ENCODE measurements at places on chromosomes 6 and 20. TPM values are rescaled to one million over a fixed set of nuclear protein-coding genes. Genes with fewer than 3 reads are reported as not detected.

Gene PXMP4
- 9.7 TPM for total RNA-seq

DNA sequence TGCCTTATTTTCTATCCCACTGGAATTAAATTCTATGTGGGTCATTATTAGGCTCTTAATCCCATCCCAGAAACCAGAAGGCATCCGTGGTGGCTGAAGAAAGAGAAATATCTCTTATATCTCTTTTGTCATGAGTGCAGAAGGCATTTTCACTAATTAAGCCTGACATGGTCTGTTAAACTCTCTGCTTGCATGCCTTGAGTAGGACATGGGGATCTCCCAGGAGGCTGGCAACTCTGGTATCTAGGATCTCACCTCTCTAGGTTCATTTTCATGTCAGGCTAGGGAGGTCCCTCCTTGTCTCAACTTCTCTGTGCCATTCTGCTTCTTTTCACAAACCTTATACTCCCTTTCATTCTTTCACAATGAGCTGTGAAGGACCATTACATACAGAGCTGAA, 25.3 kb upstream of the GPR63 start:
- no peak for DNase-seq
- peaks cover 5% of the 10 kb centered on the region for H3K27me3 ChIP-seq
- no peak overlapping the region for H3K4me3 ChIP-seq
- no peak overlapping the region for H3K27ac ChIP-seq
- no peaks in the 10 kb centered on the region for H3K36me3 ChIP-seq
- no peaks in the 10 kb centered on the region for H3K4me1 ChIP-seq

DNA sequence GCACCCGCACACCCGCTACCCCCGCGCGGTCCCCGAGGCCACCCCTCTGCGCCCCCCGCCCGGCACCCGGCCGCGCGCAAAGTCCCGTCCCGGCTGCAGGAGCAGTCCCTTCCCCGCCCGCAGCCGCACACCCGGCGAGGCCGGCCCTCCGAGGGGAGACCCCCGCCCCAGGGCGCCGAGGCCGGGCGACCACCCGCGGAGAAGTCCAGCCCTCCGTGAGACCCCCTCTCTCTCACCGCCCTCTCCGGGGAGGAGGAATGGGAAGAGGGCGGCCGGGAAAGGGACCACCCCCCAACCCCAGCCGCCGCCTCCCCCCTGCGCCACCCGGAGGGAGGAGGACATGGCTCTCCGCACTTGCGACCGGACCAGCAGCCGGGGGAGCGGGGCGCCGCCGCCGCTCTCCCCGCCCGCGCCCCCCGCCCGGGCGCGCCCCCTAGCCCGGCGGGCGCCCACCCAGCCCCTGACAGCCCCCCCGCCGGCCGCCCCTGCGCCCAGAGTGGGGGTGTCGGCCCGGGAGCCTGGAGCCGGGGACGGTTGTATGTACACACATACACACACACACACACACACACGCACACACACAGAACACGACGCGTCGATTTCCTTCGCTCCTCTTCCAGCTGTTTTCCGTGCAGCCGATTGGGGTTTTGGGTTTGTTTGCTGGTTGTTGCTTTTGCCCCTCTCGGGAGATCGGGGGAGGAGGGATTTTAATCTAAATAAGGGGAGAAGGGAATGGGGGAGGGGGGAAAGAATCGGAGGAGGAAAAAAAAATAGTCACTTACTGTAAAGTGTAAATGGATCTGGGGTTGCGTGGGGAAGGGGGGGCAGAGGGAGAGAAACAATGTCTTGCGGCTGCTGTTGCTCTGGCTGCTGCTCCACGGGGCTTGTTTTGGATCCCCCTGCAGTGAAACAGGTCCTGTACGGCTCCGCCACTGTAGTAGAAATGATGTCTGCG, at the start of gene ATXN1:
Gene ATXN1 (minus strand): TSS at position 945 of the 955 bp plus-strand sequence.
- peak; percentile 84 for DNase-seq
- H3K4me3 ChIP-seq: peak within 1 kb of the TSS; percentile 88
- peak within 1 kb of the TSS; percentile 83 for H3K27ac ChIP-seq
- no peaks in the 10 kb centered on the region for H3K27me3 ChIP-seq
- H3K36me3 ChIP-seq: no peaks in the 10 kb centered on the region

DNA sequence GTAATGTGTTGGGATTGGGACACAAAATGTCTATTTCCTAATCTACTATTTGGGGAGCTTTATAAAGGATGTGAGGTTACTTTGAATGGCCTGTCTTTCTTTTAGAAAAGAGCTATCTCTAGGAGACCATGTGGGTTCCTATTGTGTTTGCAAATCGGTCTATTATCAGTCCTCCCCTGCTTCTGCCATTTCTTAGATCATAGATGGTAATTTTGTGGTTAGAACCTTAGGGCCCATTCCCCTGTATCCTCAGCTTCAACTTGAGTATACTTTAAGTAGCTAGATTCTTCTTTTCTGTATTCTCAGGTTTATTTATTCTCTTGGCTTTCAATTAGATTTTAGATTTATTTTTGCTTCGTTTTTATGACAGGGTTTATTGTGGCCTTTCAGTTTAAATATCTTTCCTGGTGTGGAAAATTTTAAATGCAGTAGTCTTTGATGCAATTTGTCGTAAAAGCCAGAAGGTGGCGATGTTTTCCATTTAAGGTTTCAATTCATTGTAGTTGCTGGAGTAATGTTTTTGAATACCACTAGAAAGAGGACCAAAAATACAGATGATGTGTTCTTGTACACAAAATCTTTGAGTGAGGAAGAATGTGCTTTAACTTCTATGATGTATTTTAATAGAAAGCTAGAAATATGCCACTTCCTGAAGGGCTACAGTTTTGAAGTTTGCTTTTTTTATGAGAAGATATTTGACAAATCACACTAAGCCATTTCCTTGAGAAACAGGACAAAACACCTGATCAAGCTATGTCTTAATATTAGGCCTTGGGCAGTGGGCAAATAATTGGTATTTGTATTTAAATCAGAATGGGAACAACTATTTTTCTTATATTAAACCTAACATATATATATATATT, 20.3 kb downstream of the TBPL1 start:
- no peaks in the 10 kb centered on the region for H3K36me3 ChIP-seq
- H3K27ac ChIP-seq: no peak overlapping the region
- peak; percentile 65 for DNase-seq
- no peak overlapping the region for H3K4me3 ChIP-seq
- H3K27me3 ChIP-seq: no peaks in the 10 kb centered on the region

GRCh38 chr6:136318676-136319075, 29.0 kb upstream of the BCLAF1 start:
- no peak overlapping the region for H3K4me3 ChIP-seq
- DNase-seq: no peak
- no peak overlapping the region for H3K27ac ChIP-seq
- no peaks in the 10 kb centered on the region for H3K36me3 ChIP-seq
- no peaks in the 10 kb centered on the region for H3K4me1 ChIP-seq

- peaks cover 2% of the 10 kb centered on the region for H3K27me3 ChIP-seq
- DNase-seq: peak; percentile 37
- peaks cover 34% of the 10 kb centered on the region for H3K4me1 ChIP-seq
- H3K36me3 ChIP-seq: no peaks in the 10 kb centered on the region
- H3K27ac ChIP-seq: no peak overlapping the region
- no peak overlapping the region for H3K4me3 ChIP-seq
These were observed 2.0 kb downstream of the COL9A3 start for GRCh38 chr20:62818592-62819493.

GRCh38 chr6:136059308-136059707, 190.8 kb downstream of the MTFR2 start:
- peak; percentile 68 for DNase-seq
- H3K4me1 ChIP-seq: peaks cover 18% of the 10 kb centered on the region
- no peak overlapping the region for H3K27ac ChIP-seq
- H3K4me3 ChIP-seq: no peak overlapping the region
- no peaks in the 10 kb centered on the region for H3K27me3 ChIP-seq

- no peaks in the 10 kb centered on the region for H3K27me3 ChIP-seq
- H3K4me3 ChIP-seq: no peak overlapping the region
- H3K4me1 ChIP-seq: no peaks in the 10 kb centered on the region
- H3K27ac ChIP-seq: no peak overlapping the region
These were observed 160.5 kb upstream of the LAMP5 start for GRCh38 chr20:9353916-9354276.

- peaks cover 7% of the 10 kb centered on the region for H3K4me1 ChIP-seq
- H3K36me3 ChIP-seq: no peaks in the 10 kb centered on the region
- no peak overlapping the region for H3K27ac ChIP-seq
- peak overlapping the region; percentile 23 for H3K4me3 ChIP-seq
- peaks cover 42% of the 10 kb centered on the region for H3K27me3 ChIP-seq
These were observed 674 bp downstream of the NRSN1 start for GRCh38 chr6:24126586-24127192.

Gene EYA4
- total RNA-seq: 1.5 TPM

- H3K4me1 ChIP-seq: no peaks in the 10 kb centered on the region
- H3K27me3 ChIP-seq: no peaks in the 10 kb centered on the region
- no peaks in the 10 kb centered on the region for H3K36me3 ChIP-seq
- no peak for DNase-seq
- H3K27ac ChIP-seq: no peak overlapping the region
These were observed 43.3 kb downstream of the SULF2 start for GRCh38 chr20:47741669-47742608.

Gene REM1
- total RNA-seq: not detected

DNA sequence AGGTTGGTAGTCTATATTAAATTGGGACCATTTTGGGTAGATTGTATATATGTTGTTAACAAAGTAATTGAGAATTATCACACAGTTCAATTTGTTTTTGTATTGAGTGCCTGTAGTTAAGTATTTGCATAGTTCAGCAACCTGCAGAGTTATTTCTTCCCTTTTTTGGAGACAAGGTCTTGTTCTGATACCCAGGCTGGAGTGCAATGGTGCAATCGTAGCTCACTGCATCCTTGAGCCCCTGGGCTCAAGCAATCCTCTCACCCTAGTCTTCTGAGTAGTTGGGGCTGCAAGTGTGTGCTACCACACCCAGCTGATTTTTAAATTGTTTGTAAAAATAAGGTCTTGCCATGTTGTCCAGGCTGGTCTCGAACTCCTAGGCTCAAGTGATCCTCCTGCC, 250.5 kb downstream of the UTRN start:
- no peaks in the 10 kb centered on the region for H3K27me3 ChIP-seq
- DNase-seq: no peak
- H3K36me3 ChIP-seq: no peaks in the 10 kb centered on the region
- H3K4me3 ChIP-seq: no peak overlapping the region
- H3K4me1 ChIP-seq: no peaks in the 10 kb centered on the region
- no peak overlapping the region for H3K27ac ChIP-seq

- peak; percentile 18 for DNase-seq
- no peaks in the 10 kb centered on the region for H3K27me3 ChIP-seq
- H3K27ac ChIP-seq: peak overlapping the region; percentile 81
These were observed 610 bp downstream of the CASP8AP2 start for GRCh38 chr6:89830170-89830809.

DNA sequence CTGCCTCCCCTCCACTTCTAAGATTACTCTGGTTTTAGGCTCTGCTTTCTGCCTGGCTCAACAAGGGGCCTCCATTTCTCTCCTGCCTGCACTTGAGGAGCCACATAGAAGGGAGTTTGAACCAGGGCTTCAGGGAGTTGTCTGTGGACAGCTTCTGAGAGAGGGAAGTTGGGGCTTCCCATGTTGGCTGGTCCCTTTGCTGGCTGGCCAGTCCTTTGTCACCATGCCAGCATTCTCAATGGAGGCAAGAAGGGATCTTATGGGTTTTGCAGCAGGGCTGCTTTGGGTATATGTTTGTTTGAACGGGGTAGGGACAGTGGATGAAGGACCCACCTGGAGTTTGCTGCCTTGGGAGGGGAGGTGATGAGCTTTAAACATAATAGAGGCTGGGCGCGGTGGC, 124.9 kb downstream of the CARMIL1 start:
- H3K27ac ChIP-seq: no peak overlapping the region
- no peaks in the 10 kb centered on the region for H3K4me1 ChIP-seq
- no peaks in the 10 kb centered on the region for H3K36me3 ChIP-seq
- no peak for DNase-seq

DNA sequence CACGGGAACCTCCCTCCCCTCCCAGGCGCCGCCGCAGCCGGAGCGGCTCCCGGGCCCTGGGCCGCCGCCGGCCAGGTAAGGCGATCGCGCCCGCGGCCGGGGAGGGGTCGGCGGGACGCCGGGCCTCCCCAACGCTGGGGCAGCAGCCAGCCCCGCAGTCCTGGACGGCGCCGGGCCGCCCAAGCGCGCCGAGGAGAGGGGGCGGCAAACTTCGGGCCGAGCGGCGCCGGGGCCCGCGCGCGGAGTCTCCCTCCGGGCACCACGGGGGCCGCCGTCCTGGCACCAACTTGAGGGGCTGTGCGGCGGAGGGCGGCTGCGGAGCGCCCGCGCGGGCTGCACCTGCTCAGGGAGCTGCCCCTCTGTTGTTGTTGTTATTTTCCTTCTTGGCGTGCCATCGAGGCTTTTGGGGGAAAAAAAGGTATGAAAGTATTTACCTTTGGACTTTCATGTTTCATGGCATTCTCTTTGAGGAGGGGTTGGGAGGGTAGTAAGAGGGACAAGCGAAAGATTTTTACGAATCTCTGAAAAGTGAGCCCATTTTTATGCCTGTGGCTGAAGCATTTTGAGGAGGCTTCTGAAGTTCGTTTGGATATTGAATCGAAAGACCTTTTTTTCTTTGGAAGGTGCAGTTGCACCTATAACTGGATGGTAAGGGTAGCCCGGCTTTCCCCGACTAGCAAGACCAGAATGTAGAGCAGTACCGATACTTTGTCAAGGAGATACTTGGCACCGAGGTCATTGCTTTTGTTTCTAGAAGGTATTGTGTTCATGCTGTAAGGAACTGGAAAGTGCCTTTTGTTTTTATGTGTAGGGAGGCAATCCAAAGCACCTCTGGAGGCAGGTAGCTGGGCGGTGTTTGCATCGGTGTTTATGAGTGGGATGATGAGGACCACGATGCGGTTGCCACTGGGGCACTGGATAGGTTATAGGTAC, at the start of gene RNF182:
Gene RNF182 (plus strand): TSS at position 4 of the 933 bp plus-strand sequence. CDS start 52,168 bp downstream, outside the sequence.
- H3K36me3 ChIP-seq: no peaks in the 10 kb centered on the region
- H3K27ac ChIP-seq: peak within 1 kb of the TSS; percentile 75
- H3K4me1 ChIP-seq: peaks cover 33% of the 10 kb centered on the region
- H3K27me3 ChIP-seq: no peaks in the 10 kb centered on the region
- peak; percentile 34 for DNase-seq

GRCh38 chr6:134427721-134428120, 109.8 kb upstream of the SGK1 start:
- no peaks in the 10 kb centered on the region for H3K4me1 ChIP-seq
- no peak overlapping the region for H3K27ac ChIP-seq
- H3K27me3 ChIP-seq: no peaks in the 10 kb centered on the region
- DNase-seq: no peak
- H3K36me3 ChIP-seq: no peaks in the 10 kb centered on the region

Gene ANGPT4
- total RNA-seq: not detected

Measured in A673 (cell line).